NCI-H2081 (cell line): ENCODE measurements at places on chromosomes 2 and 18.
A peak's percentile ranks its signal among the peaks of the same experiment; 100 is the strongest.

- no peak for DNase-seq
Measured at GRCh38 chr2:26609205-26609631, 31.9 kb downstream of the CIB4 start.

- DNase-seq: no peak
Measured at GRCh38 chr2:190458352-190459107, 50.4 kb downstream of the MFSD6 start.

DNA sequence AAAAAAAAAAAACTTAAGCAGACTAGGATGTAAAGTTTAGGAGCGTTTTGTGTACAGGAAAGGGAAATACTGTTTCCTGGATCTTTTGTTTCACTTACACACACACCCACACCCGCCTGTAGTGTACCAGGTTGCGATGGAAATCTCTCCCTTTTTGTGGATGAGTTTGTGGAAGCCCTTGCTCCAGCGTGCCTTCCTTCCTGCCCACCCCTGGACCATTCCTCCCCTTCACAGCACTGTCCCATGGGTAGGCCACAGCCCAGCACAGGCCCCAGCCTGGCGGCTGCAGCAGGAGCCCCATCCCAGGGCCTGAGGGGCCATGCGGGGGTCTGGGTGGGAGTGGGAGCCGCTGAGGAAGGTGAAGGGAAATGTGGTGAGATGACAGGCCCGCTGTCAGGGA is 15.1 kb downstream of the MALL start:
- no peak for DNase-seq

- peak; percentile 12 for DNase-seq
Measured at GRCh38 chr2:174546519-174547506, 50.8 kb downstream of the WIPF1 start.

DNA sequence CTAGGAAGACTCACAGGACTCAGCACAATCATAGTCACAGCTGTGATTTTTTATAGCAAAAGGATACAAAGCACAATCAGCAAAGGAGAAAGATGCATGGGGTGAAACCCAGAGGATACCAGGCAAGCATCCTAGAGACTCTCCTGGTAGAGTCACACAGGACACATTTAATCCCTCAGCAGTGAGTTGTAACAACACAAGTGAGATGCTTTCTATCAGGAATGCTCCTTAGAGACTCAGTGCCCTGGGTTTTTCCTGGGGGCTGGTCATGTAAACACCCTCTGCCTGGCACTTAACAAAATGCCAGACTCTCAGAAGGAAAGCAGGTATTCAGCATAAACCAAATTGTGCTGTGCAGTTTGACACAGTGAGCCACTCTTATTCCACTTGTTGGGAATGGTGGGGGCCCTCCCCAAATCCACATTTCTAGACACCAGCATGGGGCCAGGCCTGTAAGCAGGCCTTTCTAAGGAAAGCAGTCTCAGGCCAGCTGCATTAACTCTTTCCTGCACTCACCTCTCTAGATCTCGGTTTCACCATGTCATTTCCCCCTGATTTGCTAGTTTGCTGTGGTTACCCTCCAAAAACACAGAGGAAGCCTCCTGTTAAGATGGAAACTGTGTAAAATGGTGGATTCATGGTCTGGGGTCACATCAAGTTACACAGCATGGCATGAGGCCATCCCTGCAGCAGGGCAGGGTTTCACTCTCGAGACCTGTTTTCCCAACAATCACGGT is 16.9 kb upstream of the RNU4ATAC start:
- no peak for DNase-seq

DNA sequence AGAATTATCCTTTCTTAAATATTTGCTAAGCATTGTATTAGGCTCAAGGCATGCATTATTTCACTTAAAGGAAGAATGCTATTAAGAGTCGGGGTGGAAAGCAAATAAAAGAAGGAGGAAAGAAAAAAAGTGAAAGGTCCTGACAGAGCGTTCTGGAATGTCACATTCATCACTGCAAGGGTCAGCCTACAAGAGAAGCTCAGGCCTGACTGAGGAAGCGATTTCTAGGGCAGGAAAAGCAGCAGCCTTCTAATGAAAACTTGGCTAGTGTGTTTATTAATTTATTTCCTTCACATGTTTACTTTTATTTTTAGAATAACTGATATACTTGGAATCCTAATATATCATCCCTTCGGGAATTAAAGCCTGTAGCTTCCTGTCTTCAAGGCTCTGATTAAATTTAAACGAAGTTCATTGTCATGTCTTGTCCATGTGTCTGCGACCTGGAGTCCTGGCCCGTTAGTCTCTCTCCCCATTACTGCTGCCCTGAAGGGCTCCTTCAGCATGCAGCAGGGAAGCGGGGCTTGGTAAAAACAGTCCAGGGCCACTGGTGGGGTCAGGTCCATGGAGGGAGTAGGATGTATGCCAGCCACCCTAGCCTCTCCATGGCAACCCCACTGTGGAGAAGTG is 119.2 kb upstream of the CCDC68 start:
- no peak for DNase-seq

DNA sequence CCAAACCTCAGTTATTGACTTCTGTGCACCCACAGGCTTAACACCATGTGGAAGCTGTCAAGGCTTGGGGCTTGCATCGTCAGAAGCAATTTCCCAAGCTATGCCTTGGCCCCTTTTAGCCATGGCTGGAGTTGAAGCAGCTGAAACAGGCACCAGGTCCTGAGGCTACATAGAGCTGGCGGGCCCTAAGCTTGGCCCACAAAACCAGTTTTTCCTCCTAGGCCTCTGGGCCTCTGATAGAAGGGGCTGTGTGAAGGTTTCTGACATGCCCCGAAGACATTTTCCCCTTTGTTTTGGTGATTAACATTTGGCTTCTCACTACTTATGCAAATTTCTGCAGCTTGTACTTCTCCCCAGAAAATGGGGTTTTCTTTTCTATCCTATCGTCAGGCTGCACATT is 9.1 kb upstream of the TMX3 start:
- DNase-seq: no peak

GRCh38 chr2:168596881-168597655 is 141.0 kb downstream of the CERS6 start:
- DNase-seq: no peak

GRCh38 chr2:84878896-84879583 is 1.8 kb downstream of the TRABD2A start:
- DNase-seq: no peak

- no peak for DNase-seq
Measured at GRCh38 chr2:70560442-70560841, 6.8 kb upstream of the TGFA start.

GRCh38 chr2:180979749-180980105 is 678 bp upstream of the UBE2E3 start:
- no peak for DNase-seq

DNA sequence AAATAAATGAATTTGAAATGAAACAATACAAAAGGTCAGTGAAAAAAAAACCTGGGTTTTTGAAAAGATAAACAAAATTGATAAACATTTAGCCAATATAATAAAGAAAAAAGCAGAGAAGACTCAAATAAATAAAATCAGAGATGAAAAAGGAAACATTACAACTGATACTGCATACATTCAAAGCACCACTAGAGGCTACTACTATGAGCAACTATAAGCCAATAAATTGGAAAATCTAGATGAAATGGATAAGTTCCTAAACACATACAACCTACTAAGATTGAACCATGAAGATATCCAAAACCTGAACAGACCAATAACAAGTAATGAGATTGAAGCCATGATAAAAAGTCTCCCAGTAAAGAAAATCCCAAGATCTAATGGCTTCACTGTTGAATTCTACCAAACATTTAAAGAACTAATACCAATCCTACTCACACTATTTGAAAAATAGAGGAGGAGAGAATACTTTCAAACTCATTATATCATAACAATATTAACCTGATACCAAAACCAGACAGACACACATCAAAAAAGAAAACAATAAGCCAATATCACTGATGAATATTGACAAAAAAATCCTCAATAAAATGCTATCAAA is 80.8 kb upstream of the CERS6 start:
- no peak for DNase-seq

DNA sequence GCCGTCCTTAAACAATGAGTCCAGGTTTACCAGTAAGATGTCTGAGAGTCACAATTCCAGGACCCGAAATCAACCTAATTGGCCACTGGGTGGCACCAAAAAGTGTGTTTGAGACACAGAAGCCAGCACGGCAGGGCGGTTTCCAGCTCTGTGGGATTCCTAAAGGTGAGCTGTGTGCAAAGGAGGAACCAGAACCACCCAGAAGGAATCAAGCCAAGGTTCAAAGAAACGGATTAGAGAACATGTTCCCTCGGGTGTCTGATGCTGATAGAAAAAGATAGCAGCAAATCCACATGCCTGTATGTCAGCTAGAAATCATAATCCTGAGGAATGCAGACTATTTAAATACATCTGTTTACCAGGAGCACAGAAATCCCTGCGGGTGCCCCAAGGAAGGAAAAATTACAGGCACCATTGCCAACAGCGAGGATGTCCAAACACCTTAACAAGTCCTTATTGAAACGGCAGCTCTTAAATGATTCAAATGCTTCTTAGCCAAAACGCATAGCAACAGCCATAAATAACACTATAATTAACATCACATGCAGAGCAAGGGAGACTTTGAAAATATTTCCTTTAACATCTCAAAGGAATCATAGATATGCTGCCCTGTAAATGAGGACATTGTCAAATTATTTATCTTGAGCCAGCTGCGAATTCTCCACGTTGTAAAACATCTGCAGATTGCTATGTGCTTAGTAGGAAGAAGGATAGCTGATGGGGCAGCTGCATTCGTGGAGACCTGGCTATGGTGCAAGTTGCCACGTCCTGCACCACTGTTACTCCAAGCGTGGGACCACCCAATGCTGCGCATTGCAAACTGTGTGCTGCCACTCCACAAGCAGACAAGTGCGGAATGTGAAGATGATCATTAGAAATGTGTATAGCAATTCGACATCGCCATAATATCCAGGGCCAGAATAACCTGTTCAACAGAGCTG is 318.7 kb upstream of the NCKAP5 start:
- DNase-seq: peak; percentile 59

GRCh38 chr2:3756306-3756705 is 52.9 kb downstream of the DCDC2C start:
- DNase-seq: peak; percentile 94

GRCh38 chr2:72669121-72669520 is 156.7 kb downstream of the EXOC6B start:
- DNase-seq: no peak

GRCh38 chr18:33578518-33579348 is 714 bp downstream of the ASXL3 start:
- no peak for DNase-seq

GRCh38 chr2:206851521-206851920 is 86.1 kb downstream of the FASTKD2 start:
- DNase-seq: no peak

- DNase-seq: no peak
Measured at GRCh38 chr2:160715428-160715827, 221.8 kb upstream of the RBMS1 start.

DNA sequence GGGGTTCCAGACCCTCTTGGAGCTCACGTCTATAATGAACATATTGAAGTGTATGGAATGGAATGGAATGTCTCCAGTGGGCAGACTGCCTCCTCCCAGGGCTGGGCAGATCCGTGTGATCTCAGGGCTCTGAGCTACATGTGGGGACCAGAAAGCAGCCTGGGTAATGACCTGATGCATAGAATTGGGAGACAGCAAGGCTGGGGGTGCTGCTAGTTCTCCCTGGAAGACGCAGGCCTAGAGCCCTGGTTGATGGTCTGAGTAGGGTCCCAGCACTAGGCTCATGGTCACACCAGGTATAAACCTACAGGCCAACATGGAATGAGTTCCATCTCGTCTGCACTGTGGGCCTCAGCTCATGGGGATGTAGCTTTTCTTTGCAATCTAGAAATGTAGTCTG is 46.7 kb downstream of the ACAA2 start:
- no peak for DNase-seq

GRCh38 chr2:157809212-157809611 is 66.9 kb downstream of the ACVR1 start:
- no peak for DNase-seq

DNA sequence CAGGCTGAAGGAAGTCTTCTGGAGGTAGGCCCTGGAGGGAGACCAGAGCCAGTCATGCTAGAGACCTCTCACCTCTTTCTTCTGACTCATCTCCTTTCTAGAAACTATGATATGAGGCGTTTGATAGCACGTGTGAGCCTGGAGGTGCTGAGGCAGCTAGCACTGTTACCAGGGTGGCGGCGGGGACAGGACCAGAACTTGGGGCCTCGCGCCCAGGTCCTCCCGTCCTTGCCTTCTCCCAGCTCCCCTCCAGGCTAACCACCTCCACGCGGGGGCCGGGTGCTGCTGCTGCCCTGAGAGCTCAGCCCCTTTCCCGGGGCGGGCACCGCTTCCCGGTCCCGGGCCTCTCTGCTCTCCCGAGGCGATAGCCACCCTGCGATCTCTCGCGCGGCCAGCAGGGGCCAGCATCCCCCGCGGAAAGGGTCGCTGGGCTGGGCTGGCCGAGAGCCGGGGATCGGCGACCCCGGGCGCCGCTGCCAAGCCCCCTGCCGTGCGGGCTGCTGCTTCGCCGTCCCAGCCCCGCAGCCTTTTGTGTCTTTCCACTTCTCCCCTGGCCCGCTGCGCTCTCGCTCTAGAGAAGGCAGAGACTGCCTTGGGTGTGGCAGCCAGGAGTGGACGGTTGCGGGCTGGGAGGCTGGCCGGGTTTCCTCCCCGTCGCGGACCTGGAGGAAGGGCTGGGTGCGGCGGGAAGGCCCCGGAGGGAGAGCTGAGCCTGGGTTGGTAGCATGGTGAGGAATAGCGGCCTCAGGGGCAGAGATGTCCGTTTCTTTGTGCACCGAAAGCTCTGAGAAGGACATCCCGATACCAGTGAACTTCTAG is 49.1 kb downstream of the TMEM17 start:
- DNase-seq: peak; percentile 59

- DNase-seq: no peak
Measured at GRCh38 chr2:212052412-212053159, 486.0 kb downstream of the ERBB4 start.

GRCh38 chr2:209191139-209191538 is 232.7 kb upstream of the MAP2 start:
- no peak for DNase-seq

- no peak for DNase-seq
Measured at GRCh38 chr2:11993749-11994148, 247.3 kb downstream of the LPIN1 start.

- peak; percentile 34 for DNase-seq
Measured at GRCh38 chr2:48315896-48316194, 214.1 kb upstream of the STON1 start.

- DNase-seq: no peak
Measured at GRCh38 chr2:118801151-118801550, 46.3 kb downstream of the EN1 start.
